ENCODE measurements at places on chromosomes 6 and 20. TPM values are rescaled to one million over a fixed set of nuclear protein-coding genes. Genes with fewer than 3 reads are reported as not detected.

The FAM83C gene
- not detected for total RNA-seq

The LTA gene
- total RNA-seq: not detected

The FNDC1 gene
- 0.17 TPM for total RNA-seq

The CNBD2 gene
- 2.5 TPM for total RNA-seq

The FAM83B gene
- total RNA-seq: not detected

The SRC gene
- 16.7 TPM for total RNA-seq

The KCNK16 gene
- total RNA-seq: not detected

The TMEM14A gene
- total RNA-seq: 35.0 TPM

The TGM3 gene
- total RNA-seq: not detected

The CAPN11 gene
- total RNA-seq: not detected

The SH3BGRL2 gene
- total RNA-seq: 2.6 TPM

The NRN1 gene
- not detected for total RNA-seq

The HAO1 gene
- not detected for total RNA-seq

The KHDC1L gene
- not detected for total RNA-seq

The EEF1A2 gene
- 0.09 TPM for total RNA-seq

The CASS4 gene
- total RNA-seq: 1.4 TPM

The TBC1D32 gene
- total RNA-seq: 3.3 TPM

The SLPI gene
- total RNA-seq: 19.5 TPM

The IL17F gene
- total RNA-seq: not detected

The TINAG gene
- not detected for total RNA-seq

The RPL7L1 gene
- total RNA-seq: 65.8 TPM

The BMP6 gene
- total RNA-seq: 2.3 TPM

The ERVFRD-1 gene
- not detected for total RNA-seq

The CCND3 gene
- total RNA-seq: 103 TPM

The MUCL3 gene
- total RNA-seq: not detected

The SRMS gene
- not detected for total RNA-seq

The HCK gene
- not detected for total RNA-seq

The ATP5F1E gene
- 48.8 TPM for total RNA-seq

The ADTRP gene
- not detected for total RNA-seq

The TRMT6 gene
- 2.9 TPM for total RNA-seq

The SOX18 gene
- 0.58 TPM for total RNA-seq

The ECT2L gene
- not detected for total RNA-seq

The MYBL2 gene
- total RNA-seq: 2.6 TPM

The FAM209B gene
- not detected for total RNA-seq

The CD109 gene
- total RNA-seq: 16.6 TPM

The RIPOR3 gene
- total RNA-seq: 11.0 TPM

The GABRR2 gene
- not detected for total RNA-seq

The ABRACL gene
- 30.8 TPM for total RNA-seq

The RNF182 gene
- 0.70 TPM for total RNA-seq

The RBM24 gene
- 3.0 TPM for total RNA-seq

The GNMT gene
- total RNA-seq: not detected

The PTGIS gene
- total RNA-seq: 58.2 TPM

The PLA2G7 gene
- not detected for total RNA-seq

The LGSN gene
- 0.93 TPM for total RNA-seq

The ANKEF1 gene
- 0.68 TPM for total RNA-seq

The NKX2-4 gene
- total RNA-seq: not detected

The HUS1B gene
- not detected for total RNA-seq

The ITPA gene
- total RNA-seq: 39.9 TPM

The ENPP5 gene
- 0.51 TPM for total RNA-seq

The TCEA2 gene
- 33.0 TPM for total RNA-seq

The CDKN1A gene
- total RNA-seq: 333 TPM

The PRR18 gene
- total RNA-seq: not detected

The EDEM2 gene
- 14.6 TPM for total RNA-seq
